Gastroesophageal sphincter (tissue), 4 donors: ENCODE measurements at places on chromosomes 6 and 20. TPM values are rescaled to one million over a fixed set of nuclear protein-coding genes. Genes with fewer than 3 reads are reported as not detected.

DNA sequence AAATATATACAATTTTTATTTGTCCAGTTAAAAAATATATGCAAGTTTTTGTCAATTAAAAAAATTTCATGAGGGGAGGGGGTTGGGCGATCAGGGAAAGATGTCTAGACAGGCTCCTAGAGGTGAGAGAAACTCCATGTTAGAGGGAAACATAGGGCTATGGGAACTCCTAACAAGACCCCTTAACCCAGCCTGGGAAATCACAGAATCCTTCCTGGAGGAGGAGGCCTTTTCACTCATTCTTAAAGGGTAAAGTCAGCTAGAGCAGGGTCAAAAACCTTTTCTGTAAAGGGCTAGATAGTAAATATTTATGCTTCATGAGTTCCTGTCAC, 75.9 kb upstream of the PTPN1 start:
- no peak for ATAC-seq

DNA sequence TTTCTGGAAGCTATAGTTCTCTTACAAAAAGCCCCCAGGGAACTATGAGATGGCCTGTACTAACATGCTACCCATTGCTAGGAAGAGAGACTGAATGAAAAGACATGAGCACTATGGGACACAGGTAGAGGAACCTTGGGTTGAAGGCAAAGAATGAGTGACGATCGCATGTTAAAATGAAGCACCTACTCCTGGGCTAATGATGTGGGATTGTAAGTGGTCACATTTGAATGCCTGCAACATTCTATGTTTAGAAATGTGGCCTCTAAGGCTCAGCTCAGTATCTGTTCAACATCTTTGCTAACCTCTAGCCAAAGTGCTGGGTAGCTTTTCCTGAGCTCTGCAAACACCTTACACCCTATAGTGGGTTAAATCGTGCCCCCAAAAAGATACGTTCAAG, 5.2 kb upstream of the ZC3H12D start:
- no peak for ATAC-seq

DNA sequence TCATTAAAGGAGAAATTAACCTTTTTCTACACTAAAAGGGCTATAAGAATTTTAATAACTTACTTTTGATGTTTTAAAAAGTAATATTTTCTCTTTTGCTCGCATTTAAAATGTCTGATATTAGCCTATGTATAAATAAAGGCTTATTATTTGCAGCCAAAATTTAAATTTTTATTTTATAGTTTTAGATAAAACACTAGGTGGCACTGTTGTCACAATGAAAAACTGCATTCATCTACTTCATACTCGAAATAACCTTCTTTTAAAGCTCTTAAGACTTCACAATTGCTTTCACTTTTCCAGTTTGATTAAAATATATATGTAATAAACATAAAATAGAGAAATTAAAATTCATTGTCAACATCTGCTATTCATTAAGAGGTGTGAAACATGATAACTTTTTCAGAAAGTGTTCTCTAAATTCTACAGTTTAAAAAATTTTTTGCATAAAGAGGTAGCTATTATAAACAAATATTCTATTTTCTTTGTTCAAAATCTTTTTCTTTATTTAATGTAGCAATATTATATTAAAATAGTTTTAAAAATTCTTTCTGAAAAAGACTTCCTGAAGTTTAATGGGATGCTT, 78.8 kb upstream of the DEFB112 start:
- no peak for ATAC-seq

- no peak for ATAC-seq
These were observed 40.5 kb downstream of the DSE start for GRCh38 chr6:116411284-116411623.

DNA sequence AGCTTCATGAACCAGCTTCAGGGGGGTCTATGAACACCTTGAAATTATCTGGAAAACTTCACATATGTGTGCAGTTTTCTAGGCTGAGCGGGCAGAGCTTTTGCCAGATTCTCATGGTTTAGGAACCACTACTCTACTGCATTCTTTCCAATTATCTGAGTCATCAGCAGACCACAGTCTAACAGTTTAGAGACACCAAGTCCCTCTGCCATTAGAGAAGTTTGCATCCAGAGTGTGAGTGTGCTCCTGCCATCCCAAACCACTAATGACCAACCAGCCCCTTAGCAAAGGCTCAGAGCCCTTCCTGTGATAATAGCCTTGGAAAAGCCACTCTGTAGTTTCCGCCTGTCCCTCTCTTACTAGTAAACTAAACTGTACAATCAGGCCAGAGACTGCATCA, 96.8 kb downstream of the PHACTR1 start:
- ATAC-seq, result no peak

GRCh38 chr20:61119273-61119672, 132.8 kb upstream of the CDH4 start:
- no peak for ATAC-seq

DNA sequence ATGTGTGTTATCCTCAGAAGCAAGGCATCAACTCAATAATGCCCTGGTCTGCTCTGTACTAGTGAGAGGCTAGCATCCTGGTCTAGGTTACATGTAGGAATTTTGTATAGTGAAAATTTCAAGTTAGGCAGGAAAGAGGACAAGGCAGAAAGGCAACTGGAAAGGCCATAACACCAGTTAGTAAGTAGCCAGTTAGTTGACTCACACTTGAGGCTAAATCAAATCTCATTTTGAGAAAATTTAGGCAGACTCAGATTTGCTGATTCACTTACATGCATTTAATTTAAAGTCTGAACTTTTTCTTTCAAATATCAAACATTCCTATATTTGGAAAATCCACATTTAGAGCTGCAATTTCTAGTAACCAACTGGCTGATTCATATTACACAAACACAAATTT, 184.5 kb upstream of the TCF21 start:
- no peak for ATAC-seq

GRCh38 chr20:3932681-3933080, 43.5 kb downstream of the PANK2 start:
- no peak for ATAC-seq

DNA sequence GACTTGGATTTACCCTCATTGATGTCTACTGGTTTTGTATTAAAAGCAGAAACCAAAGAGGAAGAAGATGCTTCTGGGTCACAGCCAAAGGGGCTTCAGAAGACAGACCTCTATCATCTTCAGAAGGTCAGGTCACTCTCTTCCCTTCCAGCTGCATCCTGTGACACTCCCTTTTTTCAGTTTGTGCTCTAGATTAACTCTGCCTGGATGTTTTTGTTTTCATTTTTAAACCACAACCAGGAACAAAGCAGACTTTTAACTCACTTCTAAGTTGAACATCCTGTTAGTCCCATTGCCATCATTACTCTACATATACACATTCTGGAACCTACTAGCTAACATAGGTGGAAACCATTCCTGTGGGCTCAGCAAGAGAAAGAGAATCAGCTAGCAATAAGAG, 45.2 kb downstream of the AKIRIN2 start:
- ATAC-seq, result no peak

DNA sequence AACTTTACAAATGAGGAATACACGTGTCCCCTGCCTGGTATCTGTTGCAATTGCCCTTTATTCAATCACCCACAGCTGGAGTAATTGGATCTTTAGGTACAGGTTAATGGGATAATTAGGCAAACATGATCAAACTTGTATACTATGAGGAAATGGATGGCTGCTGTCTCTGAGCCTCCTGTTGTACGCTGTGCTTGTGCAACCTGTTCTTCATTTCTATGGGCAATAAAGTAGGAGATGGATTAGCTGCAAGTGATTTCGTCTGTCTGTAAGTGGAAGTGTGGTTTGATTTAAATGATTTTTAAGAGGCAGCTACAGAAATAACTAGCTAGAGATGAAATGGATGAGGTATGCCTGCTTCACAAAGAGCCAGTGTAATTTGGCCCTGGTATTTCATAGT, 474.1 kb downstream of the RNF144B start:
- ATAC-seq, result no peak

- ATAC-seq, result no peak
These were observed 630 bp downstream of the PPP2R5D start for GRCh38 chr6:42984924-42985475.

Gene PTK7
- total RNA-seq, result 11.6 TPM

Gene PRL
- not detected for total RNA-seq

Gene SYNDIG1
- 0.16 TPM for total RNA-seq

Gene RBPJL
- total RNA-seq, result not detected

Gene CCDC28A
- 17.6 TPM for total RNA-seq

Gene PDYN
- total RNA-seq, result not detected

Gene ADGRF1
- not detected for total RNA-seq
